ENCODE measurements at places on chromosomes 1 and 21.

- no peak for DNase-seq
These were observed 115.1 kb downstream of the ETS2 start for GRCh38 chr21:38920631-38921398.

GRCh38 chr1:12482988-12483387 lies 135.0 kb downstream of the DHRS3 start:
- DNase-seq = no peak

DNA sequence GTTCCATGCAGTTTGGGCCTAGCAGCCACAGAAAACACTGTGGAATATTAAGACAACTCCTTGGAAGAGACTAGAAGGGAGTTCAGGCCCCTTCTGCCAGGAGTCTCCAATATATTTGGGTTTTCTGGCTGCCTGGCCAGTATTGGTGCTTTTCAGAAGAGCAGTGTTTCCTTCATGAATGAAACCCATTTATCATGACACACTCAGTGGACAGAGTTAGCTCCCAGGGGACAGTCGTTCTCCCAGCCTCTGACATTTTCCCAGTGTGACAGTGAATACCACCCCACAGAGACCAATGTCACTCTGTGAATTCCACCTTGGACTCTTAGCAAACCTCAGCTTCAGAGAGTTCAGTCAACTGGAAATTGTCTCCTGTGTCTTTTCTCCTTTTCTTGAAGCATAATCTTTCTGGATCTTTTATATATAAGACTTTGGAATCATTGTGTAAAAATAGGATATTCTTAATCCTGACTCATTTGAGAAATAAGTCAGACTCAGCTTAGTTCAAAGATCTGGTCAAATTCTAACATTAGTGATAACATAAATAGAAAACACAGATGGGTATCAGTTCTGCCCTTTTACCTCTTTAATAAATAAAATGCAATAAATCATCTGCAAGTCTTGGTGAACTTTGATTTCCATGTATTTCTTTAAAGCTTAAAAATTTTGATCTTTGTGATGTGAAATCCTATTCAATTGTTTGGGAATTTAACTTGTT lies 40.4 kb downstream of the GNG12 start:
- DNase-seq = no peak

DNA sequence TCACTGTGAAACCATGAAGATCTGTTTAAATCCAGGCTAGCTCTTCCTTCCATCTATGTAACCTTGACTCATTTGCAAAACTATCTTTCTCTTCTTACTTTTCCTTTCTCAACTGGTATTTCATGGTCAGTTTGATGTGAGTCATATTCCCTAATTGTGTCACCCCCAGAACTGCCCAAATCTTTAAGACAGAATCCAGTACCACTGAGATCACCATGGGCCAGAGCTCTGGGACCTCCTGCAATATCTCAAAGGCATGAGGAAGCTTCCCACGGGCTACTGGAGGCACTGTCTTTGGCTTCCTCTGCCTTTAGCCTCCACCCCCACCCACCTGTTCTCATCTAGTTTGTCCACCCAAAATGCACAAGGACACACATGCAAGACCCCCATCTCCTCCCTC lies 274.4 kb upstream of the FMN2 start:
- no peak for DNase-seq

DNA sequence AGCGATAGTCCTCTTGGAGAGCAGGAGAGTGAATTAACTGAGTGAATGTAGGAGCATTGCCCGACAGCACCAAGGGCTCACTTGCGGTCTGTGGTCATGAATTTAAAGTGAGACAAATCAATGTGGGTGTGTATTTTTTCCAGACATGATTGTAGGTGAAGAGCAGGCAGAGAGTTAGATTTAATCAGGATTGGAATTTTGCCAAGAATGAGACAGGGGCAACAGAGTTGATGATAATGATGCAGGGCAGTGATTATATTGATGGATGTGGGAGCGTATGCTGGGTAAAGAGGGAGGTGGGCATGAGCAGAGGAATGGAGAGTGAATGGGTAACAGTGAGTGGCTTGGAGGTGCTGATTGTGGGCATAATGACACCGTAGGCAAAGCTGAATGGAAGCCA lies 20.0 kb upstream of the SYT6 start:
- no peak for DNase-seq

GRCh38 chr21:41164981-41165655 lies 2.8 kb upstream of the BACE2 start:
- DNase-seq = no peak

DNA sequence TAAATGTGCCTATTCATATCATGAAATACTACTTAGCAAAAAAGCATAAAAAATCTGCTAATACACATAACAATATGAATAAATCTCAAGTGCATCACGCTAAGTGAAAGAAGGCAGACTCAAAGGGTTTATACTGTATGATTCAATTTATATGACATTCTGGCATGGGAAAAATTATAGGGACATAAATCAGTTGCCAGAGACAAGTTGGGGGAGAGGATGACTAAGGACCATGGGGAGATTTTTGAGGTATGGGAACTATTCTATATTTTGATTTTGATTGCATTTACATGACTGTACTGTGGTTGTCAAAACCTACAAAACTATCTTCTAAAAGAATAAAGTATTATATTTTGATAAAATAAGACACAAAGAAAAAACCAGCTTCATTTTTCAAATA lies 650.3 kb upstream of the NR5A2 start:
- DNase-seq = no peak

DNA sequence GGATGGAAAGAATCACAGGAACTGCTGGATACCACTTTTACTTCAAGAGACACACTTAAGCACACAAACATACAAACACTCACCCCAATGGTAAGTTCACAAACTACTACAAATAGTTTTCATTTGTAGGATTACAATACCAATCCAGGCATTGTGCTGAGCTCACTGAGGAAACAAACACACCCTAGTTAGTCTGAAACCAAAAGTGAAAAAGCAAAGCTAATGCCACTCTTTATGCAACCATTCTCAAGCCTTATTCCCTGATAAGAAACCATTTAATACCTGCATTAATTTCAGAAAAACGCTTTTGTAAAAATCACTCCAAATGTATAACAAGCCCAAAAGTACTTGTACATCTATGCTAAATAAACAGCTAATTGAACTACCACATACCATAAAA lies 38.3 kb downstream of the RNF115 start:
- DNase-seq = no peak

GRCh38 chr1:67020304-67020703 lies 33.6 kb downstream of the SLC35D1 start:
- no peak for DNase-seq

GRCh38 chr1:32150847-32151246 lies 28.6 kb upstream of the TXLNA start:
- no peak for DNase-seq

DNA sequence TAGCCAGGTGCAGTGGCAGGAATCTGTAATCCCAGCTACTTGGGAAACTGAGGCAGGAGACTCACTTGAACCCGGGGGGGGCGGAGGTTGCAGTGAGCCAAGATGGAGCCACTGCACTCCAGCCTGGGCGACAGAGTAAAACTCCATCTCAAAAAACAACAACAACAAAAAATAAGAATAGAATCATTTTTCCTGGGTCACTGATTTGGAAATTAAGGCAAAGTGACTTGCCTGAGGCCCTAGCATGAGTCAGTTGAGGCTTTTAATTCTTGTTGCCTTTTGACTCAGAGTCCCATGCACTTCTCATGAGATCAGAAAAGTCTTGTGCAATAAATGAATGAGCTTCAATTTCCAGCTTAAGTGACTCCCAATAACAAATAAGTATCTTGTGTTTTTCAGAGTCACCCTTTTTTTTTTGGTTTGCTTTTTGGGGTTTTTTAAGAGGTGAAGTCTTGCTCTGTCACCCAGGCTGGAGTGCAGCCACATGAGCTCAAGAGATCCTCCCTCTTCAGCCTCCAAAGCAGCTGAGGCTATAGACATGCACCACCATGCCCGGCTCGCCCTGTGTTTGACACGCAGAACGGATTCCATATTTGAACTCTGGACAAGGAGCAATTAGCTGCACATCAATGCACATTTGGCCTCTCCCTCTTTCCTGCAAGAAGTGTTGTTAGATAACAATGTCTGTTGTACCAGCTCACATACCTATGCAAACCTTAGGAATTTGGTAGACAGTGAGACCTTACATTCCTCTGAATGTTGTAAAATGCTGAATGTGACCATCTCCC lies 3.4 kb upstream of the PLEKHM2 start:
- no peak for DNase-seq

- no peak for DNase-seq
These were observed 4.8 kb downstream of the FAM3B start for GRCh38 chr21:41321211-41321907.

DNA sequence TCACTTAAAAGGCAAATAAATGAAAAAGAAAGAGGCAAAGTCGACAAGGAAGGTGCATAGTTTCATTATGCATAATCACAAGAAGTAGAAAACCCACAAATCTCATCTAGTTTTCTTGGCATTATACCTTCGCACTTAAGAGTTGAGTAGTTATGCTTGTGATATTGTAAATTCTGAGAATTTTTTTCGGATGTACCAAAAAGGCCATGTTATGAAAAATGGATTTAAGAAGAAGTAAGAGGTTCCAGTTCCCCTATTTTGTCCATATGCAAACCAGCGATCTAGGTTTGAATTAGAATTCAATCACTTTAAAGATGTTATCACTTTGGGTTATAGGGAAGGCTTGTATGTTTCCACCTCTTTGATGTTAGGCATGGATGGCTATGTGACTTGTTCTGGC lies 7.9 kb upstream of the ERICH3 start:
- no peak for DNase-seq

All from activated T-cell treated with anti-CD3 and anti-CD28 coated beads, Interleukin-2, amount 50 U/mL, for 48 hours (primary cell).